ENCODE measurements at places on chromosomes 3 and 15.

- DNase-seq: no peak
Measured at GRCh38 chr15:39785841-39786240, 3.2 kb upstream of the FSIP1 start.

GRCh38 chr3:73652896-73653295, 28.2 kb upstream of the PDZRN3 start:
- no peak for DNase-seq

GRCh38 chr3:47746264-47746663, 35.4 kb downstream of the SMARCC1 start:
- no peak for DNase-seq

DNA sequence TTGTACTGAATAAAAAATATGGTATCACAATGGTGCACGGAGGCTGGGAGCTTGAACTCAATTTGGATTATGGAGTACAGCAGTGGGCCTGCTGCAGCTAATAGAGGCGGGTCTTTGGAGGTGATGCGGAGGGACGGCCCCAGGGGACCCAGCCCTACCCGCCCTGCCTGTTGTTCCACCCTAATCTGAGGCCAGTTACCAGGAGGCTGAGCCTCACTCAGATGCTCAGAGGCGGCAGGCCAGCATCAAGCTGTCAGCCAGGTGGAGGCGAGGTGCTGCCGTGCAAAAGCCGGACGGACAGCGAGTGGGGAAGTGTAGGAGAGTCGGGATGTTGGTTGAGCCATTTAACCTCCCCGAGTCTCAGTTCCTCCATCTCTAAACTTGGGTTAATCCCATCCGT, 218.5 kb upstream of the RGMA start:
- DNase-seq: no peak

DNA sequence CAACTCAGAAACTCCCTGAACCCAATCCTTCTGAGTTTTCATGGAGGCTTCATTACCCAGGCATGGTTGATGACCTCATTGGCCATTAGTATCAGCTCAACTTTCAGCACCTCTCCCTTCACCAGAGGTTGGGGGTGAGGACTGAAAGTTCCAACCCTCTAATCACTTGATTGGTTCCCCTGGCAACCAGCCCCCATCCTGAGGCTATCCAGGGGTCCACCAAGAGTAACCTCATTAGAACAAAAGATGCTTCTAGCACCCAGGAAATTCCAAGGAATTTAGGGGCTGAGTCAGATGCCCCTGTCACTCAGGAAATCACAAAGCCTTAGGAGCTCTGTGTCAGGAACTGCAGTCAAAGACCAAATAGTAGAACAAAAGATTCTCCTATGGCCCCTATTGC, 43.8 kb downstream of the ADAMTSL3 start:
- DNase-seq: no peak

DNA sequence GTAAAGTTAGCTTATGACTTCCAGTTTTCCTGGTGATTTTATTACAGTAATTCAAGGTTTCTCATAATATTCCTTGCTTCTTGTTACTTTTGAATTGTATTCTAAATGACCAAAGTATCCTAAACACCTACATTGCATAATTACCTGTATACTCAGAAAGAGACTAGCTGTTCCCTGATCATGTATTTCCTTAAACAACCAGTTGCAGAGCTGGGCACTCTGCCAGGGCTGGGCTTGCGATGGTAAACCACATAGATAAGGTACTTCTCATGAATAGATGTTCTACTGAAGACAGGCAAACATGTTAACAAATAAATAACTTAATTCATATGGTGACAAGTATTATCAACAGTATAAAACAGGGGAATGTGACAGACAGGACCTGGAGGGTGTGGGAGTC, 142.3 kb upstream of the WNT5A start:
- DNase-seq: no peak

GRCh38 chr3:135023996-135024658, 229.1 kb downstream of the EPHB1 start:
- DNase-seq: peak; percentile 44

- peak; percentile 44 for DNase-seq
Measured at GRCh38 chr3:140152851-140153639, 218.1 kb downstream of the CLSTN2 start.

GRCh38 chr15:25339431-25339830, 99.4 kb downstream of the UBE3A start:
- no peak for DNase-seq

DNA sequence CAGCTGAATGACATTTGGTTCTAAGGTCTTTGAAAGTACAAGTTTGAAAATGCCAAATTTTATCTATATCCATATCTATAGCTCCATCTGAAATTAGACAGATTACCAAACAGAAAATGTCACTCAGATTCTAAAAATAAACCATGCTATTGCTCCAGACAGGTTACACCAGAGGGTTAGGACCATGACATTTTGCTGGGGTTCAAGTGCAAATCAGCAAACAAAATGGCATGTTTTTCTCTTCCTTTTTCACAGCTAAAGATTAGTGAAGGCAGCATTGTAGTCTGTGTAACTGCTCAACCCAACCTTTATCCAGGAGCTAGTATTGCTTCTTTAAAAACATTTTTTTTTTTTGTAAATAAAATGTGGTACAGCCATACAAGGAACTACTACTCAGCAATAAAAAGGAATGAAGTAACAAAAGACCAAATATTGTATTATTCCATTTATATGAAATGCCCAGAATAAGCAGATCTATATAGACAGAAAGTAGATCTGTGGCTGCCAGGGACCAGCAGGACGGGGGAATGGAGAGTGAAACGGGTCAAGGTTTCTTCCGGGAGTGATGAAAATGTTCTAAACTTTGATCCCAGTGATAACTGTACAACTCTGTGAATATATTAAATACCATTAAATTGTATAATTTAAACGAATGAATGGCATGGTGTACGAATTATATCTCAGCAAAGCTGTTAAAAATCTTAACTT, 18.2 kb downstream of the VGLL4 start:
- DNase-seq: no peak

- DNase-seq: no peak
Measured at GRCh38 chr3:122681284-122681973, 790 bp downstream of the PARP14 start.

DNA sequence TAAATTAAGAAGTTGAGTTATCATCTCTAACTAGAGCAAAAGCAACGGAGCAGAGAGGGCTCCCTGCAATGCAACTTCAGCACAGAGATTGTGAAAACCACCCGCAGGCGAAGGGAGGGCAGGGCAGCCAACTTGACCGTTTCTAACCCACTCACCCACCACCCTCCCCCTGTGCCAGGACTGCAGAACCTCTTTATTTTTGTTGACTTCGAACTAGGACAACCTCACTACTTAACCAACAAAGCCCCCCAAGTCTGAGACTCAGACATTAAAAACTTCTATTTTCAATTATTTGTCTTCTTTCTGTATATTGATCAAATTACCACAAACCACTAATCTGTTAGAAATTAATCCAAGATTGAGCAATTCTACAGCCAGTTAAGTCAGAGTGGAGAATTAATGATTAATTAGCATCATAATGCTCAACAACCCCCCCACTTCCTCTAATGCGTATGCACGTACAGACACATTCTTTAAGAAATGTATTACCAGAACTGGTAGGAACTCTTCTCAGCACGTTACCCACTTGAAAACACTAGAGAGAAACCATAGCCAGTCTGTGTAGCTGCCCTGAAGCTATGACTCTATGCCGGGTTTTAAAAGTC, 2.0 kb downstream of the MGLL start:
- peak; percentile 15 for DNase-seq

DNA sequence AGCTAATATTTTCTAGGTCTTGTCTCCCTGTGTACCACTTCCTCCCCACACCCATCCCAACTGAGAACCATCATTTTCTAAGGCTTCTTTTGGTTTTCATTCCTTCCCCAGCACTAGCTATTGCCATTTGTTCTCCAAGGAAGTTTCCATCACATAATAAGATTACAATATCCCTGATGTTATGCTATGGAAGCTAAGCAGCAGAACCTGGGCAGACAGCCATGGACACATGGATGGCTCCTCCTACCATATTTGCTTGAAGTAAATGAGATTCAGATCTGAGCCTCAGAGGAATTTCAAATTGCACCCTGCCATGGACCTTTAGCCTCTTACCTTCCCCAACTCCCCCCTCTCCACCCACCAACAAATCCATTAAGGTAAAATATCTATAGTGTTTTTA, 31.5 kb downstream of the GASK1A start:
- no peak for DNase-seq

DNA sequence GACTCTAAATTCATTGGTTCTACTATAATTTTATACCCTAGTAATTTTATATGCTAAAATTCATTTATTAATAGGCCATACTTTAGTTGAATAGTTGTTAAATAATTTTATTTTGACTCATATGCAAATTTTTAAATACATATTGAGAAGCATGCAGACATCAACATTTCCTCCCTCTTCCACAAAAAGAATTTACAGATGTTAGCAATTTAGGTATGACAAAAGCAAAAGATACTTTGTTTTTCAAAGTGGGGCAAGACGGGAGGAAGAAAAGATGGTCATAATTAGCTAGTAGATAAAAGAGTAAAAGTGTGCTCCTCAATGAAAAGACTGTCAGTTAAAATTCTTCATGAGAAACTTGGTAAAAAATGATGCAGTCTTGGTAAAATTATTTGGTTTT, 148.9 kb upstream of the TSPAN3 start:
- DNase-seq: no peak

GRCh38 chr3:119637679-119638477, 22.5 kb downstream of the POPDC2 start:
- no peak for DNase-seq

GRCh38 chr3:64074060-64074459, 50.8 kb upstream of the PSMD6 start:
- DNase-seq: no peak

DNA sequence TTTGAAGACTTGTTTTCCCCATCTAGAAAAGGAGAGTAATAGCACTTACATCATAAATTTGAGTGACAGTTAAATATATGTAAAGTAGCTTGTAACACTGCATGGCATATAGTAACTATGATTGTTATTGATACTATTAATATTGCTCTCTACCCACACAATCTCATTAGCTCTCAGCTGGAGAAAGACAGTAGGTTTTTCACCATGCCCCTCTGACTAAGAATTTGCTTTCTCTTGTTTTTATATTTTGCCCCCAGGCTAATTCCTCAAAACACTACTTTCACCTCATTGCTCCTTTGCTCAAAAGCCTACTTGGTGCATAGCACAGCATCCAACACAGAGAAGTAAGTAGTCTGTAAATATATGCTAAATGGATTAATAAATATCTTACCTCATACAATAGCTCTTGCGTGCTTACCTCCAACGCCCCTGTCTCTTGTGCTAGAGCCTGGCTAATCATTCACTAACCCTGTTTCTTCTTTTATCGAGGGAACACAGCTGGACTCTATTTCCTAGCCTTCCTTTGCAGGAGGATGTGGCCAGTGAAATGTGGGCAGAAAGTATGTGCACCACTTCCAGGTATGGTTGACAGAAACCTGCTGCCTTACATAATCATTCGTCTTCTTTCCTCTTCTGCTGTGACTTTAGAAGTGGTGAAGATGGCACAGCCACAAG, 190.0 kb downstream of the PLCH1 start:
- no peak for DNase-seq

GRCh38 chr15:99454107-99454809, 111.5 kb upstream of the MEF2A start:
- peak; percentile 6 for DNase-seq

GRCh38 chr3:80733522-80734176, 965.9 kb upstream of the ROBO1 start:
- no peak for DNase-seq

DNA sequence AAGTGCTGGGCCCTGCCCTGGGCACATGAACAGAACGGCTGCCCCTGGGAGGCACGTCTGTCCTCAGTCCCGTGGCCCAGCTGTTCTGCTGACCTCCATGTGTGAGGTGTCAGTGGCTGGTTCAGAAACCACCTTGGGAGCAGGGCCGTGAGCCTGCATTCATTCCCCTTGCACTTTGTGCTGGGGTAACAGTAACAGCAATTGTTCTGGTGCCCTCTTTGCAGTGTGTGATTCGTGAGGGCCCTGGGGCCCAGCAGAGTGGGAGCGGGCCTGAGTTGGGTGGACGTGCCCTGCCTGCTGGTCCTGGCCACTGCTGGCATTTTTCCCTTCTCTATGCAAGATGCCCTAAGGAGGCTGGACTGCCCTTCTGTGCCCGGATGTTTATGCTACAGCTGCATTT, 50.4 kb upstream of the MYZAP start:
- no peak for DNase-seq

DNA sequence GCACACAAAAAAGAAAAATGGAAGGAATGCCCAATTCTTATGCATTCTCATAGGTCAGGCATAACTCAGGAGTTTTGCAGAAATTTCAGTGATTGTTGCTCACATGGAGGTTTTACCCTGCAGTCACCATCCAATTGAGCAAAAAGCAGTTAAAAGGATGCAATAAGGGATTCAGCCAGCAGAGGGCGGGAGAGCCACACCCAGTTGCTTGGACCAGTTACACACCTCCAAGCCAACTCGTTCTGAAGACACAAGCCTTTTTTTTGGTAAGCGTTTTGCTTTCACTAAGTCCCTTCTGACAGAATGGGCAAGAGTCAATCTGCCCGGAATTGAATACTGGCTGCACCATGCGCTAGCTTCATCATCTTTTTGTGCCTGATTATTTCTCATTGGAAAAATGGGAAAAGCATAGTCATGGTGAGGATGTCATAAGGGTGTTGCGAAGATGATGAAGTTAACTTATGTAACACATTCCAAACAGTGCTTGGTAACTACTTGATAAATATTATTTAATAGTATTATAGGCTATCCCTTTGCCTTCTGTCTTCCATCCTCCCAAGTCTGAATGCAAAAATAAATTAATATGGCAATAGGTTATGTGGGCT, 154.4 kb upstream of the SGO1 start:
- peak; percentile 65 for DNase-seq

DNA sequence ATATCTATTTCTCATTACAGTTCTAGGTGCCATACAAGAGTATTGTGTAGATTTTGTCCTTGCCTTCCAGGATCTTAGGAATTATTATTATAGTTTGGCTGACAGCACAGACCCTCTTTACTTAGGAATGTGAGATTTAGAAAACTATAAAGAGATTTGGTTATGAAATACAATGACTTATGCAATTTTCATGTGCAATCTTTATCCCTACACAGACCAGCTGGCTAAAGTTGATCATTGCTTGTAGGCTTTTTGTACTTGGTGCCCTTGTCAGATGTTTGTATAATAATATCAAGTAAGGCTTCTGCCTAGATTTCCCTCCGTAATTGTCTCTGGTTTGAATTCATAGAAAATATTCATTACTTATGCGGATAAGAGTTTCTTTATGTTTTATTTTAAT, 174.5 kb upstream of the GAP43 start:
- no peak for DNase-seq

GRCh38 chr3:106877627-106878026, 499.6 kb upstream of the CCDC54 start:
- no peak for DNase-seq

GRCh38 chr3:35724106-35724505, 84.8 kb downstream of the ARPP21 start:
- DNase-seq: no peak

- DNase-seq: no peak
Measured at GRCh38 chr3:74693251-74693650, 78.8 kb upstream of the CNTN3 start.
